ENCODE measurements at places on chromosomes 2 and 18.

- no peak for DNase-seq
Observed at GRCh38 chr2:134081238-134081938, 172.5 kb upstream of the MGAT5 start.

GRCh38 chr2:127700527-127701192 is 637 bp upstream of the SFT2D3 start:
- no peak for DNase-seq

DNA sequence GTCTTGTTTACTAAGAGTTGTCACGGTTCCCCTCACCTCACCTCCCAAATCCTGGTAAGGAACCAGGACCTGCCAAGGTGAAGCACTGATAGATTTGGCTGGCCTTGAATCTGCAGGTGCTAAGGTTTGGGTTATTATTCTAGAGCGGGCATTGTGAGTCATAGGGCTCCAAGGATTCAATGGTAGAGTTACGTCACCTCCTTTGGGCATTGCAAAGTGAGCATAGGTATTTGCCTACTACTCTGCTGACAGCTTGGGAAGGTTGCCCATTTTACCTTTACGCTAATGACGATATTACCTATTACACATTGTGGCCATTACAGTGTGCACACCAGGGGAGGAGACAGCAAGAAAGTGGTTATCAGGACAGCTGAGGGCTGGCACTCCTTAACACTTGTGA is 59.3 kb downstream of the SETBP1 start:
- DNase-seq = no peak

- no peak for DNase-seq
Observed at GRCh38 chr18:62612289-62612645, 89.4 kb downstream of the ZCCHC2 start.

DNA sequence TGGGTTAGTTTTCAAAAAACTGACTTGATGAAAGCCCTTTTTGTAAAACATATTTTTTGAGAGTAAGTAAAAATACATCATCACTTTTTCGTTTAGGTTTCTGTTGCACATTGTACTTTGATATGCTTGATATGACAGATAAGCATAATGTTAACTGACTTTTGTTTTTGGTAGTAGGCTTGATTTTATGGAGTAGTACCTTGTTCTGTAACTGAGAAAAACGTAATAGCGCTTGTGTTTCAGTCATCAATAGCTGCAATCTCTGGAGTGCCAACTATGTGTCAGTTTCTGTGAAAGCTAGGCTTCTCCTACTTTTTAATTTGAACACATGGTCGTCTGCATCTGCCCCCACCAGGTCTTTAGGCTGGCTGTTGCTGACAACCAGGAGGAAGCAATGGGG is 1.3 kb downstream of the LCLAT1 start:
- DNase-seq = no peak

GRCh38 chr18:1045658-1046057 is 141.0 kb downstream of the ADCYAP1 start:
- no peak for DNase-seq

DNA sequence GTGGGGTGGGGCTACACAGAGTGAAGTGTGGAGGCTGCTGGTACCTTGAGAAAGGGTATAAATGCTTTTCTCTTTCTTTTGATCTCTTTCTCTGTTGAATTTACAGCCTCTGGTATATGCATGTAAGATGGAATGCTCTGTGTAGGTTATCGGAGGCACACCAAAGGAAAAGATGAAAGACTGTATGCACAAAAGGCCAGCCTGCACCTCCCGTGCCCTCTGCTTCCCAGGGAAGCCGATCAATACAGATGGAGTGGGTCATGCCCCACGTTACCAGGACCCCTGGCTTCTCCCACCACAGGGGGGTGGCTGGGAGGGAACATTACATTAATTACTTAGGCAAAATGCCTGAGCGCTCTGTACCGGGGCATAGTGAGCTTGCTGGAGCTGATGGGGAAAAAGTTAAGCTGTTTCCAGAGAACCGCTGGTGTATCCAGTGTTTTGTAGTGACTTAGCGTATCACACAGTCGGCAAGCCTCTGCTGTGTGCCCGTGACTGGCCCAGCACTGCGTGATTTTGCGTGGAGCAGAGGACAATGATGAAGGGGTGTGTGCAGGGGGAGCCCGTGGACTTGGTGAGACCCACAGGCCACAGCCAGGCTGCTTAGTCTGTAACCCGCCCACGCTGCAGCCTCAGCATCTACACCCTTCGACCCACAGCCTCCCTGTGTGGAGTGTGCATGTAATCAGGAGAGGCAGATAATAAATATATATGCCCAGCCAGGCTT is 8.0 kb downstream of the ALLC start:
- DNase-seq = no peak

DNA sequence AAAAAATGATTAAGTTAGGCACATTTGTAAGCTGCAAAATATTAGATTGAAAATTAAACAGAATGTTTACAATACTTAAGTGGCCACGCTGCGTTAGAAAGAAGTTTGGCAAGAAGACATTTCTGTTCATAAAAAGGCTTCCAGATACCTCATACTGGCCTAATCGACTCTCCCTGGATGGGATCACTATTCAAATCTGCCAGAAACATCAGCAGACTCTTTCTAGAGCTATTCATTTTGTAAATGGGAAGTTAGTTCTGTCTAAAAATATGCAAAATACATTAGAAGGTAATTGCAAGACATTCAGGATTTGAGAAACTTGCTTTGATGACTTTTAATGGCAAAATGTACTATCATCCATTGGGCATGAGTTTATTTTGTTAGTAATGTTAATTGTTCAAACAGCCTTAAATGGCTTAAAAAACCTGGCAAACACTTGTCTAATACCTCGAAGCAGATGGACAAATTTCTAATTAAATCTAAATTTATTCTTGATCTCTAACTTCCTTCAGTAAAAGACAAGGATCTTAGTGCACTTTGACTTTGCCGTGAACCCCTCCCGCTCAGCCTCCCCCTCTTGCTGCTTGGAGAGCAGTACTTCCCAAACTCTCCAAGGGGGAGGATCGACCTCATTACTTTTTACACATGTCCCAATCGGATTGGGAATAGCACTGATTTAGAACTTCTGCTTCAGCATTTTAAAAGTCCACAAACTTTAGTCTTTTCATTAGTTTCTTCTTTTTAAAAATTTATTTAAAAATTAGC is 103.5 kb downstream of the SMIM21 start:
- DNase-seq = no peak

- DNase-seq = peak; percentile 33
Observed at GRCh38 chr2:130190237-130190636, 8.0 kb downstream of the TUBA3E start.

DNA sequence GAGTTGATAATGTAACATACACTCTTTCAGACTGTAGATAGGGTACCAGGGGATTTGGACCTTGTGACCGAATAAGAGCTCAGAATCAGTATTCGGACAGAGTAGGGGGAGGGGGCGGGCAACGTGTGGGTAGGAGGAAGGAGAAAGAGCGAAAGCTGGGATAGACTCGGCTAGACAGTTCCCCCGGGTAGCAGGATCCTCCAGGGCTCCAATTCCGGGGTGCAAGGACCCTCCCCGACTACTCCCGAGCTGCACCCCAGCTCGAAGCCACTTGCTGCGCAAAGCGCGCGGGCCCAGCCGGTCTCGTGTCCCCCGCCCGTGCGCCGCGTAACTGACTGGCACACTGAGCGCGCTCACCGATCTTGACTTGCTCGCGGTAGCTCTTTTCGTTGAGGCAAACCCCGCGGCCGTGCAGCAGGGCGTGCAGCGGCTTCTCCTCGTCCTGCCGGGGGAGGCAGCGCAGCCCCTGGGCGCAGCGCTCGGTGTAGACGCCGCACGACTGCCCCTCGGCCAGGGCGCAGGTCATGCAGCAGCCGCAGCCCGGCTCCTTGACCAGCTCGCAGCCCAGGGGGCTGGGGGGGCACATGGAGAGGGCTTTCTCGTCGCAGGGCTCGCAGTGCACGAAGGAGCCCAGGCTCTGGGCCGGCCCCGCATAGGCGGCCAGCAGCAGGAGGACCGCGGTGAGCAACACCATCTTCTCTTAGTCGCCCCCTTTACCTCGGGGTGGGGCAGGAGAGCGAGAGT is 1.1 kb downstream of the IGFBP5 start:
- peak; percentile 57 for DNase-seq

- no peak for DNase-seq
Observed at GRCh38 chr18:62338446-62339105, 13.5 kb downstream of the TNFRSF11A start.

- no peak for DNase-seq
Observed at GRCh38 chr2:236319036-236319435, 54.8 kb upstream of the ASB18 start.

DNA sequence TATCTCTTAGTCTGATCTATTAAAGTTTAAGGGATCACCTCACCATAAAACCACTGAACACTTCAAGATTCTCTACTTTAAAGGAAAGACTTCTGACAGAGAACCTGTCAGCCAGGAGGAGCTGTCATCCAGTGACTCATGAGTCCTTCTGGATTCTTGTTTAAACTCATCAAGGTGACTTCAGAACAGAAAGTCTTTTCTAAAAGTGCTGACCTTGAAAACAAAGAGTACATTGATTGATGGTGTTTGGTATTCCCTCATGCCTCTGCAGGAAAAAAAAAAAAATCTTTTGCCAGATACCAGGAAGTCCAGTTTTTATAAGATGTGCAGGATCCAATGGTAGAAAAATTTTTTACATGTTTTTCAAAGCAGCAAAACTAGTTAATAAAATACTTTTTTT is 12.3 kb downstream of the DSG2 start:
- no peak for DNase-seq

- DNase-seq = no peak
Observed at GRCh38 chr18:30988440-30988839, 54.1 kb downstream of the DSC3 start.

DNA sequence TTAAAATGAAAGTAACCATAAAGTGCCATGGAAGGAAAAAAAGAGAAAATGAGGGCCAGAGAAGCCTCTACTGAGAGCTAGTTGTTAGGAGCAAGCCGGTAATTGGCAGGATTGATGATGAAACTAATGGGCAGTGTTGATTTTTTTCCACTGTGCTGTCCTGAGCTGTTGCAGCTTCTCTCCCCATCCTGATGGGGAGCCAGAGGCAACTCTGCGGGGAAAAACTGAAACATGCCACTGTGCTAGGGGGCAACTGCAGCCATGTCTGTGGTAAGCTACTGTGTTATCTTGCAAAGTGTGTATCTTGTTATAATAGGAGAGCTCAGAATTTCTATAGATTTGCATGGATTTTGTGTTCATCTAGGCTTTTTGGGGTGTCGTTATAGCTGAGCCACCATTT is 487.9 kb downstream of the STK39 start:
- DNase-seq = no peak

DNA sequence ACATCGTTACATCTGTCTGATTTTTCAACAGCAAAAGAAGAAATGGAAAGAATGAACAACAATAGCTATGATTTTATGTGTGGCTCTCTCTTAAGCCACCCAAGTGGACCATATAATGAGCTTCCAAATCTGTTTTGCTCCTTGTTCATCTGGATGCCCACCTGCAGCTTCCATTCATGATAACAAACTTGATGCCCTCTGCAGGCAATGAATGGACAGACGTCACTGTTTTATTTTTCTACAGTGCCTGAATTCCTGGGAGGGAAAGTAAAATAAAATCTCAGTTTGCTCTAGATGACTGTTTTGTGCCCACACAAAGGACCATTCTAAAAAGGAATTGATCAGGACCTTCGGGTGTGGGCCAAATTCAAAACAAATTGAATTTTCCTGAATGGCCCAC is 5.0 kb downstream of the MREG start:
- no peak for DNase-seq

DNA sequence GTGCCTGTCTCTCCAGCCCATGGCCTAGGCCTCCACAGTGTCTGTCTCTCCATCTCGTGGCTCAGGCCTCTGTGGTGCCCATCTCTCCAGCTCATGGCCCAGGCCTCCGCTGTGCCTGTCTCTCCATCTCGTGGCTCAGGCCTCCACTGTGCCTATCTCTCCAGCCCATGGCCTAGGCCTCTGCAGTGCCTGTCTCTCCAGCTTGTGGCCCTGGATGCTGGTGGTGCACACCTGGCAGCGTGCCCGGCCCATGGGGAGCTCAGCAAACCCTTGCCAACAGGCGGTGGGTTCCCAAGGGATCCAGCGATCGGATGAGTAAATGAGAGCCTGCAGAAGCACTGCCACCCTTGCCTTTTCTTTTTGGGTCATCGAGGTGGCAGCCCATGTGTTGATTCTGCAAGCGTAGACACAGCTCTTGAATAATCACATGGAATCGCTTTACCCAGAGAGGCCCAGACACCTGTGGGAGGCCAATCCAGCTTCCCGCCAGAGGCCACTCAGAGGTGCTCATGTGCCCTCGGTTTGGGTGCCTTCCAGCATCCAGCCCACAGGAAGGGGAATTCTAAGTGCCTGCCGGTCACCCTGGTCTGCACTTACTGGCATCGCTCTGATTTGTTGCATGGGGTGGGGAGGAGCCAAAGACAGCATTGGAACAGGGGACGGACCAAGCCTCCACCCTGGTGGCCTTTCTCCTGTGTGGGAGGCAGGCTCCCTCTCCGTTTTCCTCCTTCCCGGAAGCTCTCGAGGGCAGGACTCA is 101.8 kb upstream of the HDAC4 start:
- no peak for DNase-seq

- DNase-seq = no peak
Observed at GRCh38 chr18:5417342-5417741, 121.8 kb upstream of the ZBTB14 start.

- no peak for DNase-seq
Observed at GRCh38 chr2:136863468-136863867, 98.1 kb downstream of the THSD7B start.

DNA sequence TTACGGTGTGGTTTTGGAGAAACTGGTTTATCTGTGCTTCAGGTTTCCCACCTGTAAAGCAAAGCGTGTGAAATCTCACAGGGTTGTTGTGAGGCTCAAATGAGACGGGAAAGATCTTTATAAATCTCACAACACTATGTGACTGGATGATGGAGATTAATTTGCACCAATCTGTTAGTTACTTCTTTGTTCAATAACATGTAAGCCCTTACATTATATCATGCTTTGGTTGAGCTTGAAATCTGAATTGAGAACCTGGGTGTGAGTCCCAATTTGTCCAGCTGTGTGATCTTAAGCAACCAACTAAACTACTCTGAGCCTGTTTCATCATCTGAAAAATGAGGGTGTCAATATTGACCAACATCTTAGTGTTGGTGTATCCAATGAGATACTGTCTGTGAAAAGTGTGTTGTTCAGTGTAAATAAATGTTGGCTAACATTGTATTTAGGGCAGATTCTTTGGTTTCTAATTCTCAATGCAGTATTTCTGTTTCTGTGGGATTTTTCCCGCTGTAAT is 741 bp upstream of the GCKR start:
- DNase-seq = no peak

DNA sequence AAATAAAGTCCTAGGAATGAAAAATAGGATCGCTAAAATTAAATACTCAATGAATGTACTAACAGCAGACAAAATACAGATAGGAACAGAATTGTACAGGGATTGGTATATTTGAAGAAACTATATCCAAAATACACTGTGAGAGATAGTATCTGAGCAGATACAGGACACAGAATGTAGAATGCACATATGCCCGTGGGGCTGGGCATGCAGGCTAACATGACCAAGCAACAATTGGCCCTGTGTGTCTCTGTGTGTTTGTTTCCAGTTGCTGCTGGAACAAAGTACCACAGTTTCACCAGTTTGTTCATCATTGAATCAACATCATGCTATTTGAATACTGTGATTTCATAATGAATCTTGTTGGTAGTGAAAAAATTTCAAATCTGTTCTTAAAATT is 127.6 kb downstream of the PMAIP1 start:
- no peak for DNase-seq
